ENCODE measurements at places on chromosomes 1 and 21. TPM values are rescaled to one million over a fixed set of nuclear protein-coding genes. Genes with fewer than 3 reads are reported as not detected.

Gene DNALI1
- polyA plus RNA-seq = 216 TPM

- no peak for DNase-seq
Measured at GRCh38 chr1:75996196-75996595, 64.0 kb upstream of the ASB17 start.

- DNase-seq = no peak
Measured at GRCh38 chr1:96934282-96934681, 212.7 kb downstream of the PTBP2 start.

GRCh38 chr1:61160526-61160925 lies 78.2 kb downstream of the NFIA start:
- no peak for DNase-seq

Gene CLCA4
- 0.37 TPM for polyA plus RNA-seq

Gene PPP1R15B
- 22.5 TPM for polyA plus RNA-seq

- peak; percentile 73 for DNase-seq
Measured at GRCh38 chr1:111690306-111690617, 48.9 kb downstream of the INKA2 start.

Gene MXRA8
- polyA plus RNA-seq = 63.3 TPM

DNA sequence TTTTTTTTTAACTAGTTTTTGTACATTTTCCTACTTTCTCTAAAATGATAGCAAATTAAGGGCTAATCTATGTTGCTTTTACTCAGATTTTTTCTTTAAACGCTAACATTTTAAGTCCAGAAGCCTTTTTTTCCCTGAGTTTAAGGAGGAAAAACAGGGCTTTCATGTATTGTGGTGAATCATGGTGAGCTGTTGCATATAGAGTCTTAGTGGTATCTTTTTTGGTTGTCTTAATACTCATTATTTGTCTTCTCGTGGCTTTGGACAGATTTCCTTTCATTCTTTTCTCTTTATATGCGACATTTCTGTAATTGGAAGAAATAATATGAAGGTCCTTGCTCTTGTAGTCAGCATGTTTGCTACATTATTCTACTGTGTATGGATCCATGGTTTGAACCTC lies 1015.6 kb downstream of the PLA2G4A start:
- no peak for DNase-seq

- DNase-seq = no peak
Measured at GRCh38 chr1:53560581-53561502, 101.6 kb downstream of the DMRTB1 start.

- no peak for DNase-seq
Measured at GRCh38 chr1:7265771-7266371, 480.6 kb downstream of the CAMTA1 start.

- no peak for DNase-seq
Measured at GRCh38 chr1:175649416-175649815, 94.0 kb downstream of the TNR start.

DNA sequence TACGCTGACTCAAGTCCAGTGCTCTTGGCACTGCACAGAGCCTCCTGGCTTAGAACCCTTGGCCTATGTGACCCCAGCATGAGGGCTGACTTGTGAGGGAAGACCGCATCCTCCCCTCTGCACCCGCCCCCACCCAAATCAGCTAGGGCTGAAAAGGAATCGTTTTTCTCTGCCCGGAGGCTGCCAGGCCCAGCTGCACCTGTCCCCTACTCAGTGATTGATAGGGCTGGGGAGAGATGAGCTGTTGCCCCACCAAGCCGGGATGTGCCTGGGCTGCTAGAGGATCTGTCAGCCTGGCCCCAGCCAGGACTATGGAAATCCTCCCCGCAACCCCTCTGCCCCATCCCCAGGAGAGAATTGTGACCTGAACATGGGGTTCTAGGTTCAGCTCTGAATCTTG lies 20.6 kb downstream of the MYOG start:
- DNase-seq = no peak

Gene TFF2
- not detected for polyA plus RNA-seq

DNA sequence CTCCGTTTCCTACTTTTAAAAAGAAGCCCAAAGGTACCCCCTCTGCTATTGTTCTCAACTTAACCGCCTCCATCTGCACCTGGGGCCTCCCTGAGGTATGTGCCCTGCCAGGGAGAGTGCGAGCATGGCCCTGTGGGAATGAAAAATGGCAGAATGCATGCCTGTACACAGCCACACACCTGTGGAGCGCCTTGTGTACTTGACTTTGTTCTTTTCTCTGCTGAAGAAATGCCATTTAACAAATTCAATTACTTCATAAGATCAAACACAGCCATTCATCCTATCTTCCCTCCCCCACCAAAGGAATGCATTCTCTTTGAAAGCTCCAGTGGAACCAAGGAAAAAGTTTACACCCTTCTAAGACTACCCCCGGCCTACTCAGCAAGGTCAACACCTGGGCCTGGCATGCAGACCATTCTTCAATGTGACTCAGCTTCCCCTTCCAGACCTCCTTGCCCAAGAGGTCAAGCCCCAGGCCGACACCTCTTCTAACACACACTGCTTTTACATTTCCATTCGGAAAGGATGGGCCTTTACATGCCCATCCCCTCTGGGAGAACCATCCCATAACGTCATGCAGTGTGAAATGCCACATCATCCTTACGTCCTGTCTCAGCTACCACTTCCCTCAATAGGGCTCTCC lies 123.7 kb downstream of the SMYD2 start:
- no peak for DNase-seq

- DNase-seq = peak; percentile 41
Measured at GRCh38 chr1:41492341-41492848, 7.9 kb upstream of the EDN2 start.

DNA sequence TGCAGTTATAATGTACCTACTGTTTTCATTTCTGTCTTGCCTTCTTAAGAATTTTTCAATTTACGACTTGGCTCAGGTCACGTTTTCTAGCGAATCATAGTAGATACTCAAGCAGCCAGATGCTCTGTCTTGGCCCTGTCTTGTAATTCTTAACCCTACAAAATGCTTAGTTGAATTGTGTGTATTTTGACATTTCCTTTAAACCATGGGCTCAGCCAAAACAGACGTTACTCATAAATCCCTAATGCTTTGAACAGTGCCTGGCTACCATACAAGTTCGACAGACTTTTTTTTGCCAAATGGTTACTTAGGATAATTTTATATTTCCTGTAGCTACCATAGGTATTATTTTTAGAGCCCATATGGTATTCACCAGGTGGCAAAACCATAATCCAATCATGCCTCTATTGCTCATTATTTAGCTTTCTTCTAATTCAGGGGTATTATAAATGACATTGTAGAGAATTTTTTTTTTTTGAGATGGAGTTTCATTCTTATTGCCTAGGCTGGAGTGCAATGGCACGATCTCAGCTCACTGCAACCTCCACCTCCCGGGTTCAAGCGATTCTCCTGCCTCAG lies 54.3 kb downstream of the KCNK1 start:
- DNase-seq = no peak

GRCh38 chr1:63827411-63828321 lies 53.8 kb downstream of the ROR1 start:
- no peak for DNase-seq

Gene ATP1A4
- polyA plus RNA-seq = 38.6 TPM

- no peak for DNase-seq
Measured at GRCh38 chr1:1768249-1768992, 9.8 kb downstream of the NADK start.

- DNase-seq = no peak
Measured at GRCh38 chr21:43717166-43717853, 1.6 kb upstream of the PDXK start.

DNA sequence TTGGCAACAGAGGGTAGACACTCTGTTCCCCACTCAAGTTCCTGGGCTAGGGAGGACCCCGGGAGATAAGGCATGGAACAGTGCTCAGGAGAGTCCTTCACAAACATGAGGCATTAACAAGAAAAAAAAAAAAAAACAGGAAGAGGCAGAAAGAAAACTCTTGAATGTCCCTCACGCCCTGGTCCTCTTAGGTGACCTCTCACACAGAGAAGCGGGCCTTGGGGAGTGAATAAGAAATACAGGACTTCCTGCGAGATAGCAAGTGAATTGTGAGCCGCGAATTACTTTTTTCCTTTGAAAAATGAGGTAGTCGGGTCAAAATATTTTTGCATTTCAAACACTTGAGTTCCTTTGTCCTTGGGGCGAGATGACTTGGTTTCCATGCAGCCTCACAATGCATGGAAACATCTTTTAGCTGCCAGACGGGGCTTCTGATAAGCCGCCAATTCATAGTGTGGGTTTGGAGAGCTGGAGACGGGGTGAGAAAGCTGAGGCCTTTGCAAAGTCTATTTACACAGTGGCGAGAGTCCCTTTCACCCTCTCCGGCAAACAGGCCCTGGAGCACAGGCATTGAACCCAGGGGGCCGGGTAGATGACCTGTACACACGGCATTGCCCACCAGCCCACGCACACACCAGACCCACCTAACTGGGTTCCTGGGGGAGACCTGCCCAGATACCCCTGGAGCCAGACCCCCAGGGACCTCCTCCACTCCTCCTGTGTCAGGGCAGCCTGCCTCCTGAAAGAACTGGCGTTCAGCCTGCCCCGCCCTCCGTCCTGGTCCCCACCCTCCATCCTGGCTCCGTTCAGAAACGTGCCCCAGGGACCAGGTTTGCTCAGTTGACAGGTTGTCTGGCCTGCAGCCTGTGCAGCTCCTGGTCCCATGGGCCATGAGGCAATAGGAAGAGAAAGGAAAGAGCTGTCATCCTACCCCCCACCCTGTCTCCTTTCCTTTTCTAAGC lies 192.3 kb downstream of the PRDM16 start:
- DNase-seq = no peak

DNA sequence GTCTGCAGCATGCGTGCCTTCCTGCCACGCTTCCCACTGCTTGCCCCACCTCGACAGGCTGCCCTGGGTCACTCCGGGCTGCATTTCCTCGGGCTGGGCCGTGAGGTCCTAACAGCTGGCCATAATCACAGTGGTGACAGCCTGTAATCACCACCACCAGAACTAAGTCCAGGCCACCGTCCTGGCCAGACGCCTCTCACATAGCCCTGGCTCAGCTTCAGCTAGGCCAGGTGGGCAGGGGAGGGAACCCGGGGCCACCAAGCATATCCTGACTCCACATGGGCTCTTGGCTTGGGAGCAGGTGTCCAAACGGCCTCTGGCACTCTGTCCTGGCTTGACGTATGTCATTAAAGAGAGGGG lies 229.5 kb downstream of the TRABD2B start:
- DNase-seq = no peak

DNA sequence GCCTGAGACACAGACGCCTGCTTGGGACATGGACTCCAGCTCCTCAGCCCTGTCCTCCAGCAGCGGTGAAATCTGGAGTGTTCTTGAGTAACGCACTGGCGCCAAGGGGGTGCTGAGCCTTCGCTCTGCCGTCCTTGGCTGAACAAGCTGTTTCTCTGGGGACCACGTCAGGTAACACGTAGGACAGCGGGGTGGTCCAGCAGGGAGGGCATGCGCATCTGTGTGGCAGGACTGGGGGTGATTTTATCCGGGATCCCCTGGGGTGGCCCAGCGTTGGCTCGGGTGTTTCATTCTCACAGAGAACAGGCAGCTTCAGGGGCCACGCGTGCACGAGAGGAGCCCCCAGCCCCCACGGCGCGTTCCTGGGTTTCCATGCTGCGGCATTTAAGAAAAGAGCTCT lies 61.2 kb downstream of the AGPAT3 start:
- no peak for DNase-seq

Gene HSPA6
- polyA plus RNA-seq = 2.8 TPM

- DNase-seq = no peak
Measured at GRCh38 chr1:103267893-103268292, 159.6 kb upstream of the COL11A1 start.

DNA sequence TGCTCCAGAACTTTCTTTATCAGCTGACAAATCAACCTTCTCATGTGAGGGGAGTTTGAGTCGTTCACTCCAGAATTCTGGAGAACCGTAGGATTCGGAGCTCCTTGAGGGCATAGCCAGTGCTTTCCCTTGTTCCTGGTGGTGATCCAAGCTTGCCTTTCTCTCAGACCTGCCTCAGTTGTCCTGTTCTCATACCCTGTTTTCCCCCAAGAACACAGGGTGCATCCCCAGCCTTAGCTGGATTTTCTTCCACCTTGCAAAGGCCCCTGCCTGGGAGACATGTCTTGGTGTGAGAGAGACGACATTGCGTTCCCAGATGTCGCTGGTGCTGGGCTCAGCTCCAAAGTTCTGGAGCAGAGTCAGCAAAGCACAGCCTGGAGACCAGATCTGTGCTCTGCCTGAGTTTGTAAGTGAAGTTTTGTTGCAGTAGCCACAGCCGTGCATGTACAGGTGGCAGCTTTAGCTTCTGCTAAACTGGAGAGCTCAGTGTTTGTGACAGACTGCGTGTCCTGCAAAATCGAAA lies 40.0 kb downstream of the ABCG1 start:
- no peak for DNase-seq

DNA sequence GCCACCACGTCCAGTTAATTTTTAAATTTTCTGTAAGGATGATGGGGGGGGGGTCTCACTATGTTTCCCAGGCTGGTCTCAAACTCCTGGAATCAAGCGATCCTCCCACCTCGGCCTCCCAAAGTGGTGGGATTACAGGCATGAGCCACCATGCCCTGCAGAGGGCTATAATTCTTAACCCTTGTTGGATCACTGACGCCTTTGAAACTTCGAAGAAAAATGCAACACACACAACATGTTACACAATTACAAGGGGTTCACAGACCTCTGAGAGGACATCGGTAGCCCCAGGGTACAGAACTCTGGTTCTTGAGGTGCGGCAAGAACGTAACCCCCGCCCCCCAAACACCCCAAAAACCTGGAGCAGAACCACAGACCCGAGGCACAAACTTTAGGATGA lies 8.4 kb upstream of the LUZP1 start:
- DNase-seq = no peak

Gene GOLT1A
- 6.8 TPM for polyA plus RNA-seq

DNA sequence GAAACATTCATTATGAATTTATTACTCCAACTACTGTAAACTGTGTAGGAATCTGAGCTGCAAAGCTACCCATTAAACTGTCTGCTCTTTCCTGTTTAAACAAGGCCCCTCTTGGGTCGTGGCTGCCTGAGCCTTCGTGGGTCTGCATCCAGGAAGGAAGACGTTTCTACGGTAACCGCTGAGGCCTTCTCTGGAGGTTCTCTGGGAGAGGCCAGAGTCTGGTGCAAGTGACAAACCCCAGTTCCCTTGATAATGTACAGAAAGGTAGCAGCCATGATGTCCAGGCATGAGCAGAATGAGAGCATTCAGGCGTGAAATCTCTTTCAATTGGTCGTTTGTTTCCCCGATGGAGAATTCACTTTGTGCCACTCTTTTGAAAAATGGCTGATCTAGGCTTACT lies 350.2 kb downstream of the PLPP3 start:
- DNase-seq = no peak

DNA sequence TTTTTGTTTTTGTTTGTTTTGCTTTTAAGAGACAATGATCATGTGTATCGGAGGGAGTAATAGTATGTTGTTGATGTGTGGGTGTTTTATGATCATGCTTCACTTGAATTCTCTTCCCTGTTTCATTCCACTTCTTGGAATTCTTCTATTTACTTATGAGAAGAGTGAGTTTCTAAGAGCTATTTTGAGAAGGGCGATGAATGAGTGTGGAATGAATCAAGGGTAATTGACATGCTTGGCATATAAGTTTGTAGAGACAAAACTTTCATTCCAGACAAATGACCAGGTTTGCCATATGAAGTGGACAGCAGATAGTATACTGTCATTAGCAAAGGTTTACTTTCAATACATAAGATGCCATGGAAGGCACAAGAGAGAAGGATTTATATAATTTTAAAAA lies 42.3 kb upstream of the PDC start:
- no peak for DNase-seq
